ENCODE measurements at places on chromosomes 2 and 18.
A peak's percentile ranks its signal among the peaks of the same experiment; 100 is the strongest.

GRCh38 chr18:77055429-77056300, 76.9 kb downstream of the MBP start:
- no peak for ATAC-seq

- peak; percentile 77 for ATAC-seq
Measured at GRCh38 chr2:103161456-103162289, 399.8 kb downstream of the TMEM182 start.

DNA sequence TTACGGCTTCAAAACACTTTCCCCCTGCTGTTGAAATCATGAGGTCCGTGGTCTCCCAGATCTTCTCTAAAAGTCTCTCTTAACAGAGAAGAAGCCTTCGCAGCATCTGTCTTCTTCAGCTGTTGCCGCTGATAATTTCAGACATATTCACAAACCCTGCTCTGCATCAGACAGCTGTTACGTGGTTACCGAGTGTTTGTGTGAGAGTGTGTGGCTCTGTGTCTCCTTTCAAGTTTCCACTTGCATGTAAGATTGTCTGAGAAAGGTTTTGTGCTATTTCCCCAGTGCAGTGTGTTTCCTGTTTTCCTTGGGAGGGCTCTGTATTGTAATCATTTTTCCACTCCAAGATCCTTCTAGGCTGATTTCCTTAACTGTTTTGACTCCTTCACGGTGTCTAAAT, 32.8 kb downstream of the MAIP1 start:
- ATAC-seq = no peak

DNA sequence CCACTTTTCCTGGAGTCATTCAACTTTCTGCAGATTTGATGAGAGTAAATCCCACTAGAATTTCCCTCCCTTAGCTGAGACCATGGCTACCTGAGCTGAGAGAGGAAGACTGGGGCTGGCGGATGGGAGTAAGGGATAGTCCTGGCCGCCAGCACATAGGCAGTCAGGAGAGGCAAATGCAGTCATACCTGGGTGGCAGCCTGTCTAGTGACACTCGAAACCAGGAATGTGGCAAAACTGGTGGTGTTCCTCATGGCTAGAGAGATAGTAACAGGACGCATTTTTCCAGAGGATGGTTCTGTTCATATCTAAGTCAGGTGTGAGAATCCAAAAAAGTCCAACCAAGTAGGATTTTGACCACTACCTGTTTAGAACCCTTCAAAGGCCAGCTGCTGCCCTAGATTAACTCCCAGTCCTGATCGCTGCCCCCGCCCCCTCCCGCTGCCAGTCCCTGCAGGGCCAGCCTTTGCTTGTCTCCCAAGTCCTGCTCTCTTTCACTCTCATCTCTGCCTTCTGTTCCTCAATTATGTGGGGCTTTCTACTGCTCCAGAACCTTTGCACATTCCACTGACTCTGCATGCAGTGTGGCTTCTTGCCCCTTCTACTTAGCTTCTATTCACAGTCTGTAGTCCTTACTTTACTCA, 17.4 kb upstream of the SCG2 start:
- no peak for ATAC-seq

GRCh38 chr2:45886171-45886663, 234.7 kb downstream of the PRKCE start:
- no peak for ATAC-seq

DNA sequence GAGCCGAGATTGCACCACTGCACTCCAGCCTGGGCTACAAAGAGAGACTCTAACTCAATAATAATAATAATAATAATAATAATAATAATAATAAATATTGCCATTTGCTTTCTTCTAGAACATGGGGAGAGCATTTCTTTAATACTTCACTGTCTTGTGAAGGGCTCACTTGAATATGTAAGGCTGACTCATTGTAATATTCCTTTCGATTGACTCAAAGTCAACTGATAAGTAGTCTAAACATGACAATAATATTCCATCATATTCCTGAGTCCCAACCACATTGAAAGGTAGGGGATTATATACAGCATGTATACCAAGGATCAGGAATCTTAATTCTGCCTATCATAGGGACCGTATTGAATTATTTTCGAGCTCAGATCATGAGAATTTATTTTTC, 949.2 kb downstream of the DSC3 start:
- no peak for ATAC-seq

DNA sequence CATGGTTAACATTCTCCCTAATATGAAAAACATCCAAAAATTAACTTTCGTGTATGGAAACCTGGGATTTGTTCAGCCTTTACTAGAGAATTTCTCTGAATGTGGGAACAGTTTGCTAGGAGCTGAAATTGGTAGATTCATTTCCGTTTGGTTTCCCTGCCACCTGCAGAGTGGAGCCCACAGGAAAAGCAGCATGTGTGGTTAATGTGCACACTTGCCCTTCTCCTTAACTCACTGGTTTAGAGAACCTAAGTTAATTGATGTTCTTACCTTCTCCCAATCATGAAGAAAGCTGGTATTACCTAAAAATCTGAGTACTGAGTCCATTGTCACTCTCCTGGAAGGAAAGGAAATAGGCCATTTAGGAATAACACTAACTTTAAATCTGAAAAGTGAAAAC, 37.6 kb upstream of the ASXL3 start:
- no peak for ATAC-seq

GRCh38 chr18:48398074-48398473, 11.1 kb downstream of the ZBTB7C start:
- ATAC-seq = no peak

DNA sequence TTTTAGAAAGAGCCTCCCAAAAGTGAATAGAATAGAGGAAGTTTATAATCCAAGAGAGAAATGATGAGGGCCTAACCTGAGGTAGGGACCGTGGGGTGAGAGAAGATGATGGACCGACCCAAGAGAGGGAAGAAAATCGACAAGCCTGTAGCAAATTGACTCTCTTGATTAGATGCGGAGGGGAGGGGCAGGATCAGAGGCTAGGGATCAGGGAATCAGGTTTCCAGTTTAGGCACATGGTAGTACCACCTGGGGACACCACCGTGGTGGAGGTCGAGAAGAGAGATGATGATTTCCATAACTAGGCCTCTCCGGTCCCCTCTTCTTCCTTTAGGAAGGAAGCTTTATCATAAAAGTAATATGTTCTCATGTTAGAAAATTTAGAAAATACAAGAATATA, 108.7 kb upstream of the ALPP start:
- no peak for ATAC-seq

DNA sequence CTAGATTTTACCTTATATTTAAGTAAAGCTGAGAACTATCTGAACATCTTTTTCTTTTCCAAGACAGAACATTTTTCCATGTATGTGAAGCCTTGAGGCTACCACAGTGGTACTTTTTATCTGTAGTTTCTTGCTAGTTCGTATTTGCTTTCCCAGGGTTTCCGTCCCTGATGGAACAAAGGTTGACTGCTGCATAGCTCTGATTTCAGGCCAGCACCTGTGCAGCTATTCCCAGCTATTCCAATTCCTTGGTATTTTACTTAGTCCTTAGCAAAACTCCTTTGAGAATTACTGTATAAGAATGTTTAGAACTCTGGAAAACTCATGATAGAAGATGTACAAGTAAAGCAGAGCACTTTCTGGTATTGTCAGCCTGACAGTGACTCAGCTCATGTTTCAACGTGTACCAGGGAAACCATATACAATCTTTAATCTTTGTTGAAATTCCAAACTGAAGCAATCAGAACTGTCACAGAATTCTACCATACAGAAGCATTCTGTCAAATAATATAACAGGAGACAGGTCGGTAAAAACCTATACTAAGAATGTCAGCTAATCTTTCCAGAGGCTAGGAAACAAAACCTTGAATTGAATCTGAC, 162.2 kb downstream of the PKP4 start:
- ATAC-seq = peak; percentile 52

GRCh38 chr2:208049006-208049405, 23.7 kb upstream of the PLEKHM3 start:
- ATAC-seq = no peak

GRCh38 chr18:28407681-28408080, 230.8 kb upstream of the CDH2 start:
- ATAC-seq = no peak

DNA sequence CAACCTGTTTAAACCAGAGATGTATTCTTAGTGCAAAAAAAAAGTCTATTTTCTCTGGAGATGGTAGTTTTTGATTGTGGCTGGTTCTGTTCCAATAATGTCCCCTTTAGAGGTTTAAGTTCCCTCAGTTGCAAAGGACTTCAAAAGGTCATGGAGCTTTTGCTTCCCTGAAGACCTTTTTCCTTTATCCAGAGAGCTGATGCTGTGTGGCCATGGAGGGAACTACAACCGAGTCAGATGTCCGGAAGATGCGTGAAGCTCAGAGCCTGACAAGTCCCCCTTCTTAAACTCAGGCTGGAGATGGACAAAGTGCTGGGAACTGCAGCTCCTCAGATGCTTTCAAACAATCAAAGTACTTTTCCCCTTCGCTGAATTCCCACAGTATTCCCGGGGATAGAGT, 176.1 kb downstream of the TMEM18 start:
- no peak for ATAC-seq

GRCh38 chr2:30738141-30738911, 68.9 kb downstream of the CAPN13 start:
- ATAC-seq = no peak

GRCh38 chr2:61538920-61539520, 864 bp upstream of the XPO1 start:
- no peak for ATAC-seq

GRCh38 chr2:11692966-11693521, 23.0 kb upstream of the NTSR2 start:
- peak; percentile 53 for ATAC-seq

DNA sequence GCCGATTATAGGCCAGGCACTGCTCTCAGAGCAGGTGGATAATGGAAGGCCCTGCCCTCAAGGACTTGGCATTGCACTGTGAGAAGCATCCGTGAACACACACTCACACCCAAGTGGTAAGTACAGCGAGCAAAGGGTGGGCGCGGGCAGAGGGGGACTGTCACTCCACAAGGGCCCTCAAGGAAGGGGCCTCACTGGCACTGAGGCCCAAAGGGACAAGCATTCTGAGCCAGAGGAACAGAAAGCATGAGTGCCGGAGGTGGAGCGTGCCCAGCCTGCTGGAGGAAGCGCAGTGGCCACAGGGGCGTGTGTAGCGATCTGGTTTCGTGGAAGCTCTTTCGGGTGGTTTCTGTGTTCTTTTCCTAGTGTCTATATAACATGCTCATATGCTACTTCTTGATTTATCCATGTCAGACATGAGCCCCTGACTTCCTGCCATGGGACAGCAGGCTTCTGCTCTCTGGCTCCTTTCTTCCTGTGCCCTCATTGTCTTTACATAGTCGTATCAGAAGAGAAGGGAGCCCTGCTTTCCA, 132.7 kb upstream of the ASB18 start:
- no peak for ATAC-seq

GRCh38 chr2:167114018-167114417, 225.7 kb downstream of the XIRP2 start:
- no peak for ATAC-seq

GRCh38 chr18:26618135-26618534, 69.8 kb upstream of the KCTD1 start:
- ATAC-seq = no peak

GRCh38 chr2:71618327-71619113, 165.2 kb downstream of the DYSF start:
- no peak for ATAC-seq

DNA sequence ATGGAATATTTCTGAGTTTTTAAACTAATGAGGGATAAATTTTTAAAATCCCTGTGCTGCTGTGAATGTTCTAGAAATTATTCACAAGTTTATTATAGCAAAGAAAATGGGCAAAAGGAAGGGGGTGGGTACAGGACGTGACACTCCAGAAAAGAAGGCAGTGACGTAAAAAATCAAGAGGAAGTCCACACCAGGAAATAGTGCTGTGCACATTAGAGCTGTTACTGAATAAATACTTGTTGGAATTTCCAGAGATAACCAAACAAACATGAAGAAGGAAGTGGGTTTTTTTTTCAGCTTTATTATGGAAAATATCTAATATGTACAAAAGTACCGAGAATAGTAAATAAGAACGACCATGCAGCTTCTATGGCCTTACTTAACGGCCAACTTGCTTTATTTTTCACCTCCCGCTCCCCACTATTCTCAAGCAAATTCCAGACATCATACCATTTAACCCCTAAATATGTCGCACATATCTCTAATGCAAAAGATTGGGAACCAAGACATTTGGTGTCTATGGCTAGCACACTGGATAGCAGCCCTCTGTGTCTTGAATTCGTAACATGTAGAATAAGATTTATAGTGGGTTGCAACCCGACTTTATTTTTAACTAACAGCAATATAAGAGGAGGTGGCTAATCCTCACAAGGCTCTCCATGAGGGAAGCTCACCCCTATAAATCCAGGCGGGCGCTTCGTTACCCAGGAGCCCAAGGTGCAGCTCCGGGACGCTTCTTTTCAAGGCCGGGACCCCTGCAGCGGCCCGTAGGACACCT, 580 bp upstream of the NDUFV2 start:
- no peak for ATAC-seq

- ATAC-seq = peak; percentile 1
Measured at GRCh38 chr2:43040084-43040854, 186.1 kb downstream of the ZFP36L2 start.

GRCh38 chr18:56038171-56039030, 450.4 kb upstream of the TCF4 start:
- ATAC-seq = no peak

DNA sequence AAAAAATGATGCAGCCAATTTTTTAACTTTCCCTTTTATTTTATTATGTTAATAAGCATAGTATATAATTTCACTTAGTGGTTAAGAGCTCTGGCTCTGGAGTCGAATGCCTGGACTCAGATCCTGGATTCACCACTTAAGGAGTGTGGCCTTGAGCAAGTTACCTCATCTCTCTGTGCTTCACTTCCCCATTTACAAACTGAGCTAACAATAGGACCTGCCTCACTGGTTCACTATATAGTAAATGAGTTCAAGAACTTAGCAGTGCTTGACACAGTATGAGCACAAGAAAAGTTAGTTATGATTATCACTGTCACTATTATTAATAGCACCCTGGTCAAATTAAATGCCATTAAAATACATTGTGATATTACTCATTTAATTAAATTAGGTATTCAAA, 30.6 kb downstream of the SCN3A start:
- ATAC-seq = no peak
